ENCODE measurements at places on chromosomes 4 and X. TPM values are rescaled to one million over a fixed set of nuclear protein-coding genes. Genes with fewer than 3 reads are reported as not detected.

KCTD8 gene
- total RNA-seq, result not detected

MTMR8 gene
- 0.50 TPM for total RNA-seq

DCX gene
- total RNA-seq, result not detected

FGFRL1 gene
- total RNA-seq, result 22.5 TPM

SSX1 gene
- not detected for total RNA-seq

USP17L22 gene
- not detected for total RNA-seq

PARM1 gene
- total RNA-seq, result 0.40 TPM

SPINK2 gene
- not detected for total RNA-seq

FAM184B gene
- total RNA-seq, result 0.05 TPM

UGT2B17 gene
- total RNA-seq, result not detected

PHOX2B gene
- not detected for total RNA-seq

NDUFB11 gene
- 160 TPM for total RNA-seq

EOLA2 gene
- total RNA-seq, result 59.9 TPM

FATE1 gene
- total RNA-seq, result not detected

MND1 gene
- 13.3 TPM for total RNA-seq

EDA gene
- total RNA-seq, result 0.41 TPM

NHS gene
- total RNA-seq, result 2.4 TPM

CLTRN gene
- total RNA-seq, result 1.1 TPM

SERPINA7 gene
- total RNA-seq, result not detected

DIPK2B gene
- not detected for total RNA-seq

GABRB1 gene
- not detected for total RNA-seq

DUX4 gene
- not detected for total RNA-seq

SMARCA1 gene
- 32.0 TPM for total RNA-seq

BEND4 gene
- total RNA-seq, result 0.01 TPM

UGT2B7 gene
- total RNA-seq, result 0.15 TPM

CD40LG gene
- total RNA-seq, result not detected

MAOA gene
- 0.61 TPM for total RNA-seq

USP9X gene
- total RNA-seq, result 29.5 TPM

MAGT1 gene
- 49.0 TPM for total RNA-seq

FRG2 gene
- not detected for total RNA-seq

CYLC1 gene
- not detected for total RNA-seq

POU3F4 gene
- total RNA-seq, result not detected

FGA gene
- 17.4 TPM for total RNA-seq

DMRTC1B gene
- not detected for total RNA-seq

MAGEC1 gene
- total RNA-seq, result 0.09 TPM

RNF4 gene
- total RNA-seq, result 65.0 TPM

SYNPO2 gene
- 1.3 TPM for total RNA-seq

NOX1 gene
- total RNA-seq, result not detected

ARSJ gene
- total RNA-seq, result 7.2 TPM

Measured in A549 treated with GW870086 at 1 μM for 4 hours (cell line).